NCI-H1417 treated with DMSO at 0.1 percent for 48 hours (cell line): ENCODE measurements at places on chromosomes 5 and 9.

- DNase-seq, result no peak
These were observed 375.0 kb upstream of the RFX3 start for GRCh38 chr9:3900673-3901318.

- no peak for DNase-seq
These were observed 2.5 kb upstream of the CACFD1 start for GRCh38 chr9:133457233-133457632.

GRCh38 chr9:128275198-128276007 is at the start of gene GOLGA2:
Gene GOLGA2 (minus strand): TSS chr9:128276007. CDS start chr9:128275976, 31 bp downstream.
- no peak for DNase-seq

GRCh38 chr5:175900157-175900556 is 28.8 kb downstream of the CPLX2 start:
- DNase-seq, result no peak

DNA sequence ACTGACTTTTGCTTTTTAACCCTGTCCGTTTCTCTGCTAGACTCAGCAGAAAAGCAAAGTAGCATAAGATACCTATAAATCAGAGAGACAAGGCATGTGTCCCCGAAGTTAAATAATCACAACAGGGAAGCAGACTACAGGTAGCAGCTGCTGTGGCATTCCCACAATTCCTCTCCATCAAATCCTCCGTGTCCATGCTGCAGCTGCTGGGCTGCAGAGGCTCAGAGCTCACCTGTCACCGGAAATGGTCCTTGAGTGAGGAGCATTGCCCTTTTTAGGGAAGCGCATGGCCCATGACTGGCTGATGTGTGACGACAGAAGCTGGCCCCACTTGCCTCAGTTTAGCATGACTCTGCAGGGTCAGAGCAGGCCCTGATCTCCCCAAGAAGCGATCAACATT is 125.0 kb downstream of the MSX2 start:
- no peak for DNase-seq

- DNase-seq, result no peak
These were observed 734.4 kb upstream of the ADAMTS16 start for GRCh38 chr5:4405614-4406219.

DNA sequence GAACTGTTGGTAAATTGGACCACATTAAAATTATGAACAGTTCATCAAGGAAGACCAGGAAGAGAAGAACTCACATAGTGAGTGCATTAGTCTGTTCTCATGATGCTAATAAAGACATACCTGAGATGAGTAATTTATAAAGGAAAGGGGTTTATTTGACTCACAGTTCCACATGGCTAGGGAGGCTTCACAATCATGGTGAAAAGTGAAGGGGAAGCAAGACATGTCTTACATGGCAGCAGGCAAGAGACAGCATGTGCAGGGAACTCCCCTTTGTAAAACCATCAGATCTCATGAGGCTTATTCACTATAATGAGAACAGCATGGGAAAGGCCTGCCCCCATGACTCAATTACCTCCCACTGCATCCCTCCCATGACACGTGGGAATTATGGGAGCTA is 135.9 kb upstream of the MAN2A1 start:
- no peak for DNase-seq

DNA sequence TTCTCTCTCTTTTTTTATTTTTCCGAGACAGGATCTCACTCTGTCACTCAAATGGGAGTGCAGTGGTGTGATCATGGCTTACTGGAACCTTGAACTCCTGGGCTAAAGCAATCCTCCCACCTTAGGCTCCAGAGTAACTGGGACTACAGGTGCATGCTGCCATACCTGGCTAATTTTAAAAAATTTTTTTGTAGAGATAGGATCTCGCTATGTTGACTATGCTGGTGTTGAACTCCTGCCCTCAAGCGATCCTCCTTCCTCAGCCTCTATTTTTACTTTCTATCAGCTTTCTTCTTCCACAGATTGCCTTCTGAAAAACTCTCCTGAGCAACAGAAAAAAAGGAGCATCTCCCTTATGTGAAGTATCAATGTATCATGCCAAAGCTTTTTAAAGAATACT is 14.1 kb upstream of the ERBIN start:
- DNase-seq, result no peak

DNA sequence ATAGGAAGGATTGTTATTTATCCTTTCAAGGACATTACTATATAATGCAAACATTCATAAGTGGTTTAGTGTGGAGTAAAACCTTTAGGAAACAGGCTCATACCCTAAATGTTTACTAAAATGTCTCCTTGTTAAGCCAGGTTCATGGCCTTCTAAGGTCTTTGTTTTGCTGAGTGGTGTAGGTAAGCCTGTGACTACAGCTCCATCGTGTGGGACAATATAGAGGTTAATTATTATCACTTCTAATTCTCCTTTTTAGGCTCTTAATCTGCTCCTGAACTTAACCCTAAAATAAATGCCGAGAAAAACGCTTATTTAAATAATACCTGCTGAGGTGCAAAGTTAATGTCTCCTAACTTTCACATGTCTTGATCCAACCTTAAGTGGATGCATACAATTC is 43.8 kb downstream of the SPINK5 start:
- no peak for DNase-seq

GRCh38 chr9:93254806-93255493 is 71.0 kb downstream of the WNK2 start:
- DNase-seq, result no peak

GRCh38 chr9:72872718-72873117 is 80.1 kb downstream of the ALDH1A1 start:
- no peak for DNase-seq

GRCh38 chr5:159241946-159242552 is 21.0 kb upstream of the UBLCP1 start:
- DNase-seq, result no peak

DNA sequence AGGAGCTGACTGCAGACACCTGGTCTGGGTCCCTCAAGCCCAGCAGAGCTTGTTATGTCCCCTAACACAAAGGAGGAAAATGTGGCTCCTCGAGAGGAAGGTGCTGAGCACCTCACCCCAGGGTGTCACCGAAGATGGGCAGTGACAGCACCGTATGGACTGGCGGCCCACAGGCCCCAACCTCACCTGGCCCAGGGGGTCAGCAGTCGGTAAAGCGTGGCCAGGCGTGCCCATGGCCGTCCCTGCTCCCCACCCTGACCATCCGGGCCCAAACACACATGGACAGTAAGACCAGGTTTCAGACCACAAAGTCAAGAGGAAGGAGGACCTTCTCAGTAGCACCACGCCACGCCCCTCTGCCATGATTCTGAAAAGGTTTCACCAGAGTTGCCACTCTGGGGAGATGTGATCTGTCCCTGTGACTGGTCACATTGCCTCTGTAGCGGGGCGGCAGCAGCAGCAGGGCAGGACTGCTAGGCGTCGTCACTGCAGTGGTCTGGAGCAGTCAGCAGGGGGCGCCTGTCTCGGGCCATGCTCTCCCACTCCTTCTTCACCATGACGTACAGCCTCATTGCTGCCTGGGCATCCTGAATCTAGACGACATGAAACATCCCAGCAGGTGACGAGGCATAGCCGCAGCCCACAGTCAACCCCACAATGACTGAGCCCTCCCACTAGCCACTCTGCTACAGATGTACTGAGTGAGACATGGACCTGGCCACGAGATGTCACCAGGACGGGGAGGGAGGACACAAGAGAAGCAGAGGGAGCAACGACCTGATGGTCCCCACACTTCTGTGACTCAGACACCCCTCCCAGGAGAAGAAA is 11.1 kb downstream of the REXO4 start:
- peak; percentile 3 for DNase-seq
